ENCODE measurements at places on chromosomes 4 and X.

- DNase-seq = no peak
These were observed 230.7 kb upstream of the KCNIP4 start for GRCh38 chr4:22179124-22179874.

GRCh38 chr4:53321151-53321983 is 44.5 kb downstream of the SCFD2 start:
- DNase-seq = no peak

GRCh38 chrX:7614616-7615015 is 228.4 kb upstream of the VCX start:
- no peak for DNase-seq

DNA sequence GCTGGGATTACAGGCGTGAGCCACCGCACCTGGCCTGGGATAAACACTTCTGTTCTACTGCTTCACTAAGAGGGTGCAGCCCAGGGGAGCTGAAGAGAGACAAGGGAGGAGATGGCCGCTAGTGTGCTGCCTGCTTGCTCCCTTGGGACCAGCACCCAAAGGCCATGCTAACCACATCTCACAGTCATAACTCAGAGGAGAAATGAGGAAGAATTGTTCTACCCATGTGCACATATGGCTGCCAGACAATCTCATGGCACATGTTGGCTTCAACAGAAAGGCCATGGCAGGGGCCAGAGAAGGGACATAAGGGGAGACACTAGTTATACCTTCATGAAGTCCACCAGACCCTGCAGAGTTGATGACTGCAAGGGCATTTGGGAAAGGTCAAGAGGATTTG is 22.4 kb downstream of the CLDN22 start:
- DNase-seq = no peak

DNA sequence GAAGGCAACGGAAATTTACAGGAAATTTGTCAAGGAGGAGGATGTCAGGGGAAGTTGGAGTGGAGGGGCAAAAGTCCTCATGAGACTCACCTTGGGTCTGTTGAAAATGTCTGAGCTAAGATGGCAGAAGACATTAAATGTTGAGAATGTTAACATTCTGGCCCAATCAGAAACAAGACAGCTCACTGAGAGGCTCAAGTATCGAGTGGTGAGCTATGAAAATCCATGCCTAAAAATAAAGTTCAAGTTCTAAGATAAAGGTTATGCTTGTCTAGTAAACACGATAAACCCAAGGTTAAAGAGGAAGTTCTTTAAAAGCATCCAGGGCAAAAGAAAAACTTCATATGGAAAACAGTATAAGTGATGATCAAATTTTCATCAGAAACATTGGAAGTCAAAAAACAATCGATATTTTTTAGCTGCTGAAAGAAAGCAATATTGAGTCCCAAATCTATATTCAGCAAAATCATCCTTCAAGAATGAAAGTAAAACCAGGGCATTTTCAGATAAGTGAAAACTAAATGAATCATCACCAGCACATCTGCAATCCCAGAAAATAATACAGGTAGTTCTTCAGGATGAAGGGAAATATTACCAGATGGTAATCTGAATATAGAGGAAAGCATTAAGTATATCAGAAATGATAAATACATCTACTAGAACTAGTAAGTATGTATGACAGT is 462.4 kb downstream of the TLL1 start:
- DNase-seq = no peak

DNA sequence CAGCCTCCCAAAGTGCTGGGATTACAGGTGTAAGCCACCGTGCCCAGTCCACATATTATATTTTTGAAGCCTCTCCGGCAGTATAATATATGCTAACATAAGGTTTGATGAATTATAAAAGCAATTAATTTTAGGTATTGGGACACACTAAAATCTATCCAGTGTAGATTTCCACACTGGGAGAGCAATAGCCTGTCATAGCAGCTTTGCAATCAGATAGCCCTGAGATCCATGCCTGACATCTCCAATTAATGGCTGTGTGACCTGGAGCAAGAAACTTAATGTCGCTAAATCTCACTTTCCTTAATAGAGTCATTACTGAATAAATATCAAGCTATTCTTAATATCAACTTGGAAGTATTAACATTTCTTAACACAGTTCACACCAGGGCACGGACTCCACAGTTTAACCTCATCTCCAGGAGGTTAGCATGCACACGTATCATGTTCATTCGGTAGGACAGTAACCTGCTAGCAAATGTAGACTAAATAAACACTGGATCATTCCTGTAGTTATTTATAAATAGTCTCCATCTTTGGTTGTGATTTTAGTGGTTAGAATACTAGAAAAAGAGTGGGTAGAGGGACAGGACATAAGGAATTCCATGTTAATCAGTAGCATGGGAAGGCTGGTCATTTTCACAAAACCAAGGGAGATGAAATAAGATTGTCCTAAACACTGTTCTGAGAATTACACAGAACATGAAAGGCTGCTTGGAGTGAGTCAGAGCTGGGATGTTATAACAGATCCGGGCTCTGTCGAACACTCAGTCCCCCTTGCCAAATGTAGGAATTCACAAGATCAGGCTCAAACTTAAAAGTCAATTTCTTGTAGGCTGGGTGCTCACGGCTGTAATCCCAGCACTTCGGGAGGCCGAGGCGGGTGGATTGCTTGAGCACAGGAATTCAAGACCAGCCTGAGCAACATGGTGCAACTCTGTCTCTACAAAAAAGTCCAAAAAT is 254.7 kb downstream of the PALLD start:
- no peak for DNase-seq

GRCh38 chr4:118012142-118012541 is 22.1 kb upstream of the NDST3 start:
- no peak for DNase-seq

DNA sequence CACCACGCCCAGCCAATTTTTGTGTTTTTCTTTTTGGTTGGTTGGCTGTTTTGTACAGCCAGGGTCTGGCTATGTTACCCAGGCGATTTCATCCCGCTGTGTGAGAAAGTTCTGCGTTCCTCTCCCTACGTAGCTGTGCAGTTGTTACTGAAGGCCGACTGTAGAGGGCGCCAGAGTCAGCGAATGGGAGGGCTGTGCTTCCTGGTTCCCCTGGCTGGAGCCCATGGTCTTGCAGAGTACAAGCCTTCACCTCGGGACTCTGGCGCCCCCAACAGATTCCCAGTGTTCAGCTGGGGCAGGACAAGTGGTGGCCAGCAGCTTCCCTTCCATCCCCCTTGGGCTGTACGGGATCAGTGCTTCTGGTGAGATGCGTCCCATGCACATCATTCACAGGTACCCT is 5.6 kb upstream of the CT45A1 start:
- no peak for DNase-seq

DNA sequence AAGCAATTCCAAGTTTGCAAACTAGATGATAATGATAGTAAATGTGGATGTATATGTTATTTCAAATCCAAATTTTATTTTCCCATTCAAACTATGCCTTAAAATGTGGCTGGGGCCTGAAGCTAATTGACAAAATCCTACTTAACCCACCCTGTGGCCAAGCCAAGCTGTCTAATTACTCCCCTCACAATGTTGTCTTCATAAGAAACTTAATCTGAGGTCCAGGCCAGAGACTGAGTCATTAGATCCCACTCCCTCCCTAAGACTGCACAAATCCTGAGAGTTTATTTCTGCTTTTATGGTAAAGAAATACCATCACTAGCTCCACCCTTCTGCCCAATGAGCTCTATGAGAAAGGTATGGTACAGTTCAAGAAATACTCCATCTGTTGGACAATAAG is 16.6 kb downstream of the SMPX start:
- no peak for DNase-seq

GRCh38 chr4:12165616-12166015 is 736.9 kb upstream of the HS3ST1 start:
- DNase-seq = no peak

GRCh38 chr4:188037003-188037713 is 41.6 kb downstream of the ZFP42 start:
- no peak for DNase-seq

DNA sequence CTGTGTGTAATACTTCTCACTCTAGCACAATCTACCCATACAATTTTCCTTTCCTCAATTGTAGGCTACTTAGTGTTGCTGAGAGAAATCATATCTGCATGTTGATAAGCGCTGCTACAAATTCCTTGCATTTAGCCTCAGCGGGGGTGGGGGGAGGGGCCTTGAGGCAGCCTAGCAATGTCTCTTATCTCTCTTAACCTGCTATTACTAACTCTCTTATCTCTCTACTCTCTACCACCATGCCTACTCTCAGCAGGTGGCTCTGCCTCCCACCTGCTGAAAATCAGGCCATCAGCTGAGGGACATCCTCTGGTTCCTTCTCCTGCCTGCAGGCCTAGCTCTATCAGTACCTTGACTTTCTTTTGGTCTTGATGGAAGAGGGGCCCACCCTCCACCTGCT is 98.9 kb downstream of the GPR82 start:
- no peak for DNase-seq

Data from lower leg skin (tissue), 4 donors.